ENCODE measurements at places on chromosomes 4 and X. TPM values are rescaled to one million over a fixed set of nuclear protein-coding genes. Genes with fewer than 3 reads are reported as not detected.

The PRRG3 gene
- total RNA-seq, result not detected

The PRDM8 gene
- 86.8 TPM for total RNA-seq

The SPARCL1 gene
- not detected for total RNA-seq

The PPP1R2C gene
- total RNA-seq, result not detected

The EGFL6 gene
- not detected for total RNA-seq

The NEIL3 gene
- 13.1 TPM for total RNA-seq

The BRS3 gene
- not detected for total RNA-seq

DNA sequence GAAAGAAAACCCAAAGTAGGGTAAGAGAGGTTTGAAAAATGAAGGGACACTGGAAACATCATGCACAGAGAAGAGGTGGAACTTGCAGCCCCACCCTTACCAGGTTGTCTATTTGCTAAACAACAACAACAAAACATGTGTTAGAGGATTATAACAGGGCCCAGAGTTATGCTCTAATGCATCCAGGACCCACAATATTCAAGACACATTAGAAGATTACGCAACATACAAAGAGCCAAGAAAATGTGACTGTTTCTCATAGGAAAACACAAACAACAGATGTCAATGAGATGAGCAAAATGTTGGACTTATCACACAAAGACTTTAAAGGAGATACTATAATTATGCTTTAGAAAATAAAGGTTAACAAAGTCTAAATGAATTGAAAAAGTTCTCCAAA, 128.5 kb downstream of the LRBA start:
- peak; percentile 67 for DNase-seq

GRCh38 chr4:3223956-3224748, 24.8 kb upstream of the MSANTD1 start:
- no peak for DNase-seq

- no peak for DNase-seq
Observed at GRCh38 chr4:147617841-147618691, 869 bp downstream of the TMEM184C start.

- DNase-seq, result no peak
Observed at GRCh38 chrX:1449823-1450149, 2.9 kb downstream of the ASMTL start.

- peak; percentile 21 for DNase-seq
Observed at GRCh38 chrX:15206306-15206705, 63.6 kb downstream of the ASB9 start.

GRCh38 chr4:56799161-56799759, 22.2 kb downstream of the SPINK2 start:
- peak; percentile 29 for DNase-seq

- DNase-seq, result no peak
Observed at GRCh38 chr4:73070074-73070390, 516 bp upstream of the COX18 start.

GRCh38 chr4:26261405-26261804, 59.4 kb upstream of the RBPJ start:
- no peak for DNase-seq

- no peak for DNase-seq
Observed at GRCh38 chr4:81786063-81786763, 314.5 kb upstream of the RASGEF1B start.

- peak; percentile 98 for DNase-seq
Observed at GRCh38 chrX:101407748-101408531, at the start of the genes GLA and HNRNPH2. Gene GLA, minus strand, starts transcription at chrX:101407925. Its CDS starts 22 bp downstream, at chrX:101407903. Gene HNRNPH2, plus strand, starts transcription at chrX:101408222. Its CDS starts 3,767 bp downstream, at chrX:101411989.

- DNase-seq, result no peak
Observed at GRCh38 chr4:122831515-122832196, 5.0 kb downstream of the FGF2 start.

DNA sequence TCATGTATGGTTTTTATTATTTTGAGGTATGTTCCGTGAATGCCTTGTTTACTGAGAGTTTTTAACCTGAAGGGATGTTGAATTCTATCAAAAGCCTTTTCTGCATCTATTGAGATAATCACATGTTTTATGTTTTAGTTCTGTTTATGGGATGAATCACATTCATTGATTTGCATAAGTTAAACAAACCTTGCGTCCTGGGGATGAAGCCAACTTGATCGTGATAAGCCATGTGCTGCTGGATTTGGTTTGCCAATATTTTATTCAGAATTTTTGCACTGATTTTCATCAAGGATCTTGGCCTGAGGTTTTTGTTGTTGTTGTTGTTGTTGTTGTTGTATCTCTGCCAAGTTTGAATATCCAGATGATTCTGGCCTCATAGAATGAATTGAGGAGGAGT, 43.8 kb downstream of the CDX4 start:
- no peak for DNase-seq

DNA sequence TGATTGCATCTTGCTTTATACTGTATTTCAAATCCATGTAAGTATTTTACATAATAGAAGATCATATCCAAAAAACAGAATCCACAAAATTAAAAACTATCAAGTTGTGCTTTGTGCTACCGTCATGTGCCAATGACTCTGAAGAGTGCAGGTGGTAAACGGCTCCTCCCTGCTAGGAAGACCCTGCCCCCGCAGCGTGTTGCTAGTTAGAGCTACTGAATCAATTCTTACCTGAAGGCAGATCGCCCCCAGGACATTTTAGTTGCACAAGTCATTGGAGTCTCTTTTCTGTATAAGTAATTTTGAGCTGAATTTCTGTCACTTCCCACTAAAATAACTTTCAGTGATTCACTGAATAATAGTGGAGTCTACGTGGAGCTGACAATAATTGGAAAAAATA, 599.5 kb upstream of the ZFP42 start:
- no peak for DNase-seq

DNA sequence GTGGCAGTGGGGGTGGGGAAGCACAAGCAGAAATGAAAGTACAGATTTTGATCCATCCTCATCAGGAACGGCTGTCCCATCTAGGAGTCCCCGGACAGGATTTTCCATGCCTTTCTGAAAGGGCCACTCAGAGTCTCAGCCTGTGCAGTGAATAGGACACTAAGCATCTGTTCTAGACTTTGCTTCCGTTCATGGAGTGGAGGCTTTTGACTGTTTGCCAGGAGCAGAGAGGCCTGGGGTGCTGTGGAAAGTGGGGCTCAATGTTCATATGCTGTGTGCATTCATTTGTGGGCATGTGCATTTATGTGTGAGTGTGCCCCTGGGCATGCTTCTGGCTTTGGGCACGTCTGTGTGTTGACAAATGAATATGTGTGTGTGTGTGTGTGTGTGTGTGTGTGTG, 25.6 kb upstream of the MAMLD1 start:
- no peak for DNase-seq

DNA sequence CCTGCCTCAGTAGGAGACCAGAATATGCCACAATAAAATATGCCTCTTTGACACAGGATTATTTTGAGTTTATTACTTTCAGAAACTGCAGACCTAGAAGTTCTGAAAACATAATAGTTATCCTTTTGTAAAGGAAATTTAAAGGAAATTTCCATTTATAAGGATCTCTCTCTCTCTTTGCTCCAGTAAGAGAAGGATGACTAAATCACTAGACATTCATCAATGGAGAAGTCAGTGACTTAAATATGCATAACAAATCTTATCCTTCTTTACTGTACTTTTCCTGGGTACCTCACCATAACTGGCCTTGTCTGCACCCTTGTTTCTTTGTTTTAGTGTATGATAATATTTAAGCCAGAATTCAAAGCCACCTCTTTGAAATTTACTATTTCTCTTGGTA, 28.3 kb upstream of the OPHN1 start:
- DNase-seq, result no peak

DNA sequence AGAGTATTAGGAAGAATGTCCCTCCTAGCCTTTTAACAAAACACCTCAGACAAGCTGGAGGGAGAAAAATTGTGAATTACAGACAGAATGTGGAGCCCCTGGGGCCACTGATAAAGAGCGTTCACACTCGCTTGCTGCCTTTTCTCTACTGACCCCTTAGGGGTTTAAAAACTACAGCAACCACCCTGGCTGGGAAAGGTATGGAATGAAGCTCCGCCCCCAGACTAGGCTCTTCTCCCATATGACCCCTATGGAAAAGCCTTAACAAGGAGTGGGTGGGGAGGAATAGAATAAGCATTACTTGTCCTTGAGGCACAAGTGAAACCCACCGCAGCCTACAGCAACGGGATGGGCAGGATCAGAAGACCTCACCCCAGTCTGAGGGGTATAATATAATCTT, 26.3 kb downstream of the ANKRD50 start:
- no peak for DNase-seq

GRCh38 chrX:107718156-107718621, 57.4 kb downstream of the TSC22D3 start:
- DNase-seq, result peak; percentile 91

DNA sequence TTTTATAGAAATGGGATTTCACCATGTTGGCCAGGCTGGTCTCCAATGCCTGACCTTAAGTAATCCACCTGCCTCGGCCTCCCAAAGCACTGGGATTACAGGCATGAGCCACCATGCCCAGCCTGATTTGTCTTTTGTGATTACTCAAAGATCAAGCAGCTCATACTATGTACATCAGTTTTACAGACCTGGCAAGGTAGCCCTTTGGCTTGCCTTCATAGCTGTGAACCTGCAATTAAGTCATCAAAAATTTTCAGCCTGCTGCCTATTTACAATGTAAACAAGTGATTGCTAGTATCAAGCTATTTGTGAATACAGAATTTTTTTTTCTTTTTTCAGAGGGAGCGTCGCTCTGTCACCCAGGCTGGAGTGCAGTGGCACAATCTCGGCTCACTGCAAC, 46.2 kb downstream of the GSX2 start:
- DNase-seq, result no peak

DNA sequence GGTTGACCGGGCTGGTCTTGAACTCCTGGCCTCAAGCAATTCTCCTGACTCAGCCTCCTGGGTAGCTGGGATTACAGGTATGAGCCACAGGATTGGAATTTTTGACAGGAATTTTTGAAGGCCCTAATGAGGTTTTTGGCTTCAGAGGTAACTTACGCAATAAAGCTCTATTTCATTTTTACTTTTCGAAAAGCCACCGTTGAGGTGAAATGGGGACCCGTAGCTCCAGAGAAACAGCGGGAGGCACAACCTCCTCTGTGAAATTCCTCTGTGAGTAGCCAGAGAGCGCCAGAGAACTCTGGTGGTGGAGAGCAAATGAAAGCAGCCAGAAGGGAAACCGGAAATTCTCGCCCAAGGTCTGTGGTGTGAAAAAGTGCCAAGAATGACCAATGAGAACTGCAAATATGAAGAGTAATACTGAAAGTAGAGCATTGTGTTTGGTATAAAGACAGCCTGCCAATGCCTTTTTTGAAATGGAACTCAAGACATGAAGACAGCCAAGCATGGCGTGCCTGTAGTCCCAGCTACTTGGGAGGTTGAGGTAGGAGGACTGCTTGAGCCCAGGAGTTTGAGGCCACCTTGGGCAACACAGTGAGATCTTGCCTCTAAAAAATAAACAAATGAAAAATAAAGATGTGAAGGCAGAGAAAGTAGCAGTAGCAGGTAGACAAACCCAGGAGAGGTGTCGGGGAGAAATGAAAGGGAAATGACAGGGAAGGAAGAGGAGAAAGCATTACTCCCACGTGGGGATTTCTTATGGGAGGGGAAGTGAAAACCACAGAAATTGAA, 33.0 kb upstream of the TMEM131L start:
- peak; percentile 79 for DNase-seq

Data from LHCN-M2 (cell line).